Osteocyte (in vitro differentiated cells): ENCODE measurements at places on chromosomes 4 and X.

GRCh38 chr4:143240939-143241679 is 56.4 kb downstream of the USP38 start:
- no peak for DNase-seq

GRCh38 chr4:144295286-144295995 is 154.9 kb upstream of the GYPA start:
- DNase-seq, result no peak

DNA sequence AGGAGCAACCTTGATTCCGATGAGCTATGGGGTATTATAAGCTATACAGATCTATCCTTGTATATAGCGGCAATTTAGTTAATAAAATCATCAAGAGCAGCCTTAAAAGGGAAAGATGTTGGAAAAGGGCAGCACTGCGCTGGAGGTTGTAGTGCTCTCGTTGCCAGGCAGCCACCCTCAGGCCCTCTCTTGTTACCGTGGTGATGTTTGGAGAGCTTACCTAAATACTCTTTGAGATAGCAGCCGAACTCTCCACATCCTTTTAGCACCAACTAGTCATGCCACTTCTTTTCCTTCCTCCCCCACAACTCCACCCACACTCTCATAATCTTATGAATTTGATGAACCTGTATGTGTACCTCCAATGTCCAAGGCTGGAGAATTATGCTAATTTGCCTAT is 3.8 kb upstream of the RADX start:
- no peak for DNase-seq

GRCh38 chr4:121166976-121167375 is 2.9 kb upstream of the TNIP3 start:
- DNase-seq, result no peak

DNA sequence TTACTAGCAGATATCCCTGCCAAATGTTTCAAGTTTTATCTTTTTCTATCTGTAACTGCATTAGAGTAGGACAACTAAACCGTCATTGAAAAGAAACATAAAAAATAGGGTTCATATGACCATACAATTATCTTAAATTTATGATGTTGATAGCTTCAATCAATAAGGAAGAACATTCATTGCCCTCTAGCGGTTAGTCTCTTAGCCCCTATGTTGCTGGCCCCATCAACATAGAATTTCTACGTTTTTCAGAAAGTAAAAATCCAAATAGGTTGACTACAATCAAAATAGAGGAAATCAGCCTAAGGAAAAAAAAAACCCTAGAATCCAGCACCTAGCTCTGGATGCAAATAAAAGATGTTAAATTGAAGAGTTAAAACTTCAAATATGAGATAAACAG is 225.1 kb upstream of the ITM2A start:
- DNase-seq, result no peak

- no peak for DNase-seq
Observed at GRCh38 chr4:182847576-182848450, 69.4 kb downstream of the DCTD start.

DNA sequence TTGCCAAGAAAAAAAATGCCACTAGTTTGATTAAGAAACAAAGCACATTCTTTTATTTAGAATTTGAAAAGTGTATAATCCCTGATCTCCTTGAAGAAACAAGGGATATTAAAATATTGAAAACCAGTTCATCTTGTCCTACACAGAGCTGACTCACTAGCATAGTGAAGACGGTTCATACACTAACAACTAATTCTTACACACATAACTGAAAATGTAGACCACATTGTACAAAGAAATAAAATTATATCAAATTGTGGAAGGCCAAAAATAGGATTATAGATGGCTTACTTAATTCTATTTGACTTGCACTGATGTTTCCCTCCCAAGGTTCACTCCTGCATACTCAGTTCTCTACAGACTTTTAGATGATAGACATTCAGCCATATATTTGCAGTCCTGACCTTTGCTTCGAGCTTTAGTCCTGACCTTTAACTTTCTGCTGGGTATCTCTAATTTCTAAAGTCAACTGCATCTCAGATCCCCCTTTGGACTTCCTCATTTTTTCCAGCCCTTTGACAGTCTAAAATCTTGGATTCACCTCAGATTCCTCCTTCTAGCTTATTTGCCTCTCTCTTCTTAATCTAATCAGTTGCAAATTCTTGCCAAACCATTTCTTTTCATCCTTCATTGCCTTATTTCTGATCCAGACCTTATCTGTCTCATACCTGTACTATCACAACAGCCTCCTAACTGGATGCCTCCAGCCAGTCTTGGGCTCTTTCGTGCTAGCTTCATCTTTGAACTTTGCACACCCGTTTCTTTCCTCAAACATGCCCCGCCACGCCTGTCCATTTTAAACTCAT is 4.5 kb upstream of the WWC2 start:
- DNase-seq, result no peak

DNA sequence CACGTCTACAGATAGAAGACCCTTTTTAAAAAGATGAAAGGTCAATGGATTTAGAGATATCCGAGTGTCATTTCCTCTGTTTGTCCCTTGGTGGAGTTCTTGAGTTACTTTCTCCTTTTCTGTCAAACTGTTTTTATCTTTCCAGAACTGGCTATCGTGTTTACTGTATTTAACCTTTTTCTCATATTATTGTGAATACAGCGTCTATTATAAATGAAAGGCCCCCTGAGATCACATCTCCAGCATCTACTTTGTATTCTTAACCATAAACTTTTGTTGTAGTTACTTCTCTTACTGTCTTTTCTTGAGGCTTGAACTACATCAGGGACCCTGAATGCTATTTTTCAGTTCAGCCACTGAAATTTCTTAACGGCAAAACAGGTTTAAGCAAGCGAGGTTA is 4.0 kb upstream of the PCDH7 start:
- no peak for DNase-seq

DNA sequence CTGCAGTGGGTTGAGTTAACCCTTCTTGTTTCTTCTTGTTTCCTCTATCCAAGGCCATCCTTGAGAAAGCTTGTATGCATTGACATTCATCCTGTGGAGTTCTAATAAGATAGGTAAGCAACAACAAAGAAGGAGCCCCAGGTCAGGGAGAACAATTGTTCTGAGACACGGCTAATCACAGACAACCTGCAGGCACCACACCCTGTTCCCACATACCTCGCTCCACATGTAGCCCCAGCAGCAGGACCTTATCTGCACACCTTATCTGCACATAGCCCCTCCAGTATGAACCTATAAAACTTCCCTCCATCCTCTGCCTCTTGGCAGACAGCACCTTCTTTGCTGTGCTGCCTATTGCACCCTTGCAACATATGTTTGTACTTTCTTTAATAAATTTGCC is 129.1 kb downstream of the MSL3 start:
- no peak for DNase-seq

DNA sequence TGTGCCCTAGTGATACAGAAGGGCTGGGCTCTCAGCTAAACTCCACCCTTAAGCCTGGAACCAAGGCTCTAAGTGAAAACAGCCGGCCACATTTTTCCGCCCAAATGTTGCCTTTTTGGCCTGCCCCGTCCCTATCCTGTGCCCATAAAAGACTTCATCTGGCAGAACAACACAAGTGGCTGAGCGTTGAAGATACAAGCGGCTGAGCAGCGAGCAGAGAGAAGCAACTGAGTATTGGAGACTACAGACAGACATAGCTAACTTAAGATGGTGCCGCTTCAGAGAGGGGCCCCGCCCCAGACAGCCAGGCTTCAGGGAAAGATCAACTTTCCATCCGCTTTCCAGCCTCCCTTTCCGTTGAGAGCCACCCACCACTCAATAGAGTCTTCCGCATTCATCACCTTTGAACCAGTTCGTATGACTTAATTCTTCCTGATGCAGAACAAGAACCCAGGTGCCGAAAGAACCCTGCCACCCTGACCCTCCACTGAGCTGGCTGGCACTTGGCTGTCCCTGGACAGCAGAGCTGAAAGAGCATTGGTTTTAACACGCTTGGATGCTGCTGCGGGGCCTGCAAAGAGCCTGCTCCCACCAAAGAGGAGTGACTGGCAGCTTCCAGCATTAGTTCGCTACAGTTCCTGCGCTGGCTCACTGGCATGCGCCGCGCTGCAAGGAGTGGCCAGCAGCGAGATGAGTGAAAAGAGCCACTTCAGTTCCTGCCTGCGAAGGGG is 853.2 kb upstream of the INTU start:
- no peak for DNase-seq

DNA sequence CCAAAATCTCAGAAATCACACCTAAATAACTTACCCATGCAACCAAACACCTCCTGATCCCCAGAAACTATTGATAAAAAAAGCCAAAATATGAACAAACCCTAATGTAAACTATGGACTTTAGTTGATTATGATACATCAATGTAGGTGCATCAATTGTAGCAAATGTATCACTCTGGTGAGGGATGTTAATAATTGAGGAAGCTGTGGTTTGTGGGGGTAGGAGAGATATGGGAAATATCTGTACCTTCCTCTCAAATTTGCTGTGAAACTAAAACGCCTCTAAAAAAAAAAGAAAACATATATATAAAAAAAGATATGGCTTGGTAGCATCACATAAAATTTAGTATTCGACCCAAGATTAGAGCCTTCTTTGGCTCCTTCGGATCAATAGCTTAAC is 144.3 kb upstream of the CPEB2 start:
- DNase-seq, result no peak

- DNase-seq, result no peak
Observed at GRCh38 chr4:143514901-143515300, 1.4 kb downstream of the SMARCA5 start.

- no peak for DNase-seq
Observed at GRCh38 chr4:153781280-153781679, 7.6 kb downstream of the SFRP2 start.

- DNase-seq, result no peak
Observed at GRCh38 chr4:77181720-77182119, 24.7 kb downstream of the CCNG2 start.

DNA sequence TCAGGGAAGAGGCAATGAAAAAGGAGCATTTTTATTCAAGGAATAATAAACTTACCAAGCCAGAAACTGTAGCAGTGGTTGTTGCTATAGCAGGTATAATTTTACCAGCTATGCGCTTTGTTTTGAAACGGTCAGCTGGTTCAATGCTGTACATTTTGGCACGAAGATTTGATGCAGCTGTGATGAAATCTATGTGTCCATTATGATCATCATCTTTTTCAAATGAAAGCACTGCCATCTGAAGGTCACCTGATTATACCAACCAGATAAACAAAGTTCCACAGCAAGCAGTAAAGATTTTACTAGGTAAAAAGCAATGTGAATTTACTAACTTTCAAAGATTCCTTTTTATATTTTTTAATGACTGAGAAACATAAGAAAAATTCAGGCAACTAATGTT is 66.4 kb downstream of the STAP1 start:
- no peak for DNase-seq

- DNase-seq, result no peak
Observed at GRCh38 chr4:52195869-52196268, 144.8 kb downstream of the SPATA18 start.

DNA sequence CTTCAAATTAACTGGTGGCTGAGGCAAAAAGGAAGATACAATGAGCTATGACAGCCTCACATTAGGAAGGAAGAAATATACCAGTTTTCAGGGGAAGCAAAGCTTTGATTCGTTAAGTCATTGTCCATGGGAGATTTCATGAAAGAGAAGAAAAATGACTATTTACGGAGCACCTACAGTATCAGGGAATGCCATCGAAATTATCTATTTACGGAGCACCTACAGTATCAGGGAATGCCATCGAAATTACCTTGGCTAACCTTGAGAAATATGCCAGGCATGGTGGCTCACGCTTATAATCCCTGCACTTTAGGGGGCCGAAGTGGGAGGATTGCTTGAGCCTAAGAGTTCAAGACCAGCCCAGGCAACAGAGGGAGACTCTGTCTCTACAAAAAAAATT is 28.5 kb upstream of the IQSEC2 start:
- no peak for DNase-seq

DNA sequence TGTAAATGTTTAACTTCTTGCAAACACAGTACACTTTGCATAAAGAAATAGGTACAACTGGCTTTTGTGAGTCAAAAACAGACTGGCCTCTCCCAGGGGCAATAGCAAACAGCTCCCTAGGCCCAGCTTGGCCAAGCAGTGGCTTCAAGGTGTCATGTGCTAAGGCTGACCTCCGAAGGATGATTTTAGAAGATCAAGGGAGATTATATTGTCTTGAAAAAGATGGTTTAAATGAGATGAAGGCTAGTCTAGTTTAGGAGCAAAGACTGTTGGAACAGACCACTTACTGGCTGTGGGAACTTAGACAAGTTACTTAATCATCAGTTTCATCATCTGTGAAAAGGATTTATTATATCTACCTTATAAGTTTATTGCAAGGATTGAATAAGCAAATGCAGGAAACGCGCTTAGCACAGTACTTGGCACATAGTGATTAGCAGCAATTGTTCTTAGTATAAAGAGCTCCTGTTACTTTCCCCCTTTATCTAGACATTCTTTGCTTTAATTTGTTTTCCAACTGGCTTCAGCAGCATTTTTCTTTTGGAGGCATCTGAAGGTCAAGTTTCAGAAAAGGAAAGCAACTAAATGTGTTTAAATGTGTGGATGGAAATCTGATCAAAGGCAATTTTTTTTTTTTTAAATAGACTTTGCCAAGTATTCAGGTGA is 17.2 kb downstream of the ANXA3 start:
- no peak for DNase-seq

DNA sequence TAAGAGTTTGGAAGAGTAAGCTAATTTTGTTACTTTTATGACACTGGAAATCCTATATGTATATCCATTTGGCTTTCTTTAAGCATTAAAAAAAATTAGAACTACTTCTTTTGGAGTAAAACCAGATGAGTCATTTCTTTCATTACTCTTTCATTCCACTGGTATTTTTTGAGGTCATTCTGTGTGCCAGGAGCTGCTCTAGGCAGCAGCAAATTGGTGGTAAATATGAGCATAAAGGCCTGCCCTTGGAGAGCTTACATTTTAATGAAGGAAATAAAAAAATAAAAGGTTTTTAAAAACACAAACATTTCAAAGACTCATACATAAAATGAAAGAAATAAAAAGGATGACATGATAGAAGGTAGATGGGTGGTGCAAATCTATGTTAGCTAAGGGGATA is 37.4 kb downstream of the MID1 start:
- no peak for DNase-seq

DNA sequence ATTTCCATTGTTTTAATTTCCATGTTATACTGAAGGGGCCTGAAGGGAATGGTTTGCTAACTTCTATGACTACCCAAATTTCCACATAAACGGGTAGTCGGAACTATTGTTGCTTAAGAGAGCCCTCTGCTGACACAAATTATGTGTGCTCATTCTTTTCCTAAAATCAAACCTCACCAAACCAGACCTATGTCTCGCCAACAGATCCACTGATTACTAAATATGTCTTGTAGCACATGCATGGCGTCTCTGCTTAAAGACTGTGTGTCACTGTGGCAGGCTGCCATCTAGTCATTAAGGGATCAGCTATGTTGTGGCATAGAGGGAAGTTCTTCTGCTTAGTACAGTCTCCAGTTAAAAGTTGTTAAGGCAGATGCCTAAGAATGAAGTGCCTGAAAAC is 25.1 kb downstream of the PIR start:
- DNase-seq, result no peak
